Activated naive CD8-positive, alpha-beta T cell treated with anti-CD3 and anti-CD28 coated beads, Interleukin-2, amount 50 U/mL, for 24 hours (primary cell): ENCODE measurements at places on chromosomes 3 and 15.

- H3K4me1 ChIP-seq = peaks cover 50% of the 10 kb centered on the region
- H3K4me3 ChIP-seq = peak overlapping the region; percentile 83
- DNase-seq = peak; percentile 31
- H3K36me3 ChIP-seq = peaks cover 5% of the 10 kb centered on the region
Observed at GRCh38 chr3:141231952-141232823, 563 bp downstream of the PXYLP1 start.

- H3K27me3 ChIP-seq = no peaks in the 10 kb centered on the region
- H3K4me3 ChIP-seq = no peak overlapping the region
- H3K4me1 ChIP-seq = no peaks in the 10 kb centered on the region
- H3K27ac ChIP-seq = no peak overlapping the region
- no peaks in the 10 kb centered on the region for H3K36me3 ChIP-seq
Observed at GRCh38 chr15:87747087-87747486, 509.5 kb downstream of the NTRK3 start.

GRCh38 chr3:171458864-171459136 lies 1.4 kb downstream of the TNIK start:
- peak; percentile 6 for DNase-seq
- H3K27ac ChIP-seq = peak overlapping the region; percentile 76
- peak overlapping the region; percentile 95 for H3K4me3 ChIP-seq
- H3K27me3 ChIP-seq = no peaks in the 10 kb centered on the region

- H3K27ac ChIP-seq = peak overlapping the region; percentile 100
- H3K36me3 ChIP-seq = peaks cover 46% of the 10 kb centered on the region
- DNase-seq = no peak
- H3K27me3 ChIP-seq = no peaks in the 10 kb centered on the region
- H3K4me3 ChIP-seq = peak overlapping the region; percentile 99
Observed at GRCh38 chr3:193594946-193595689, 2.1 kb downstream of the OPA1 start.

DNA sequence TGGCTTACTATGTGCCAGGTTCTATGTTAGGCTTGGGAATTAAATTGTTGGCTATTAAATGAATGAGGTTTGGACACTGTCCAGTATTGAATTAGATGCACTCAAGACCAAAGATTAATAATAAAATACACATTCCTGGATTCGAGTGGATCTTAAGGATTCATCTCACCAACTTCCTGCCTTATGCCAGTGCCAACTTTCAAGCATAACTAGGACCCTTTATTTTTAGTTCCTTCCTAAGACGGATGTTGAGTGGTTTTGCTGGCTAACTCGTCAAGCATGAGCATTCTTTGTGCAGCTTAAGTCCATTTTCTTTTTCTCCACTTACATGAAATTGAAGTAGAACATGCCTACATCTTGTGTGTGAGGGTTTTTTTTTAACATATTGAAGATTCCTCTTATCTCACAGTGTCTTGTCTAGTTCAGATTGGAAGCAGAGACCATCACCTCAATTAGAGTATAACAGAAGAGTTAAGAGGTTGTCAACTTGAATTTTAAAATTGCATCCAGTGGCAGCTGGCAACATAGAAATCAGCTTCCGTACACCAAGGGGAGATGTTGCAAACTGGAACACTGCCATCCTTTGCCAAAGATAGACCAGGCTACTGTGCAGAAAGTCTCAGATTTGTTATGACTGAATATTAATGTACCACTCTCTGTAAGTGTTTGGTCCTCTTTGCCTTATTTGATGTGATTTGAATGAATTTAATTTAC lies 106.3 kb upstream of the BFSP2 start:
- no peaks in the 10 kb centered on the region for H3K27me3 ChIP-seq
- no peak overlapping the region for H3K27ac ChIP-seq
- H3K36me3 ChIP-seq = no peaks in the 10 kb centered on the region
- no peaks in the 10 kb centered on the region for H3K4me1 ChIP-seq
- no peak for DNase-seq
- no peak overlapping the region for H3K4me3 ChIP-seq

DNA sequence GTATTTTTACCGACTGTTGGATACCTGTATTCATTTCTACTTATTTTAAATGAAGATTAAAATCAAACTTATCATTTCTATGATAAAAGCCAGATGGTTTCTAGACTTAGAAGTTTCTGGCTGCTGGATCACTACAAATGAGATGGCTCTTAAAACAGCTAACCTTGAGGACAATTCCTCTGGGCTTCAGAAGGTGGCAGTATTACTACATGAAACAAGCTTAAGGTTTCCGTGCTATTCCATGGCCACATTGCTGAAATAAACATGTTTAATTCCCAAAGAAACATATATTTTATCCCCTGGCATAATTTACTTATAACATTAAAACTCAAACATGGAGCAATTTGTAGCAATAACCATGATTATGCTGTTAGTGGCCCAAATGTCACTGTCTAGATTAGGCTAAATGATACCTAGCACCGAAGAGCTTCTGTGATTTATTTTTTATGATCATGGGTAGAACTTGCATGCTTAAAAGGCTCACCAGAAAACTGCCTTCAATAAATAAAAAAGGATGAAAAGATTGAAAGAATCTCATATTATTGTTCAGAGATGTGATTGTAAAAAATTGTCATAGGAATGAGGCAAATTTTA lies 204.0 kb upstream of the NANOGP8 start:
- no peak overlapping the region for H3K4me3 ChIP-seq
- no peaks in the 10 kb centered on the region for H3K4me1 ChIP-seq
- no peak overlapping the region for H3K27ac ChIP-seq
- no peak for DNase-seq
- no peaks in the 10 kb centered on the region for H3K27me3 ChIP-seq

DNA sequence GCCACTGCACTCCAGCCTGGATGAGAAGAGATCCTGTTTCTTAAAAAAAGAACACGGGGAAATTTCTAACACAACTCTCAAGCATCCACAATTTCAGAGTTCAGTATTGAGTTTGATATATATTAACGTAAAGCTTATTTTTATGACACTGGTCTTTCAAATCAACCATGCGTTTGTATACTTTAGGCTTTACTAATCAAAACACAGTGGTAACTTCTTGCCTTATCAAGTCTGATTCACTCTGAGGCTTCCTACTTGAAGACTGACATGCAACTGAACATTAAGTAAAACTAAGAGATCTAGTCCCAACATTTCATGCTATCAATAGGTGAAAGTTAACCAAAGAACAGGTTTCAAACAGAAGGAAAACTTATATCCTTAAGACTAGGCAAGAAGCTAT lies 46.7 kb downstream of the PRTG start:
- DNase-seq = no peak
- no peak overlapping the region for H3K4me3 ChIP-seq
- no peaks in the 10 kb centered on the region for H3K4me1 ChIP-seq
- H3K27me3 ChIP-seq = peaks cover 6% of the 10 kb centered on the region

- no peak overlapping the region for H3K27ac ChIP-seq
- H3K36me3 ChIP-seq = no peaks in the 10 kb centered on the region
- H3K27me3 ChIP-seq = no peaks in the 10 kb centered on the region
- no peak for DNase-seq
Observed at GRCh38 chr3:175224051-175224450, 364.9 kb downstream of the NAALADL2 start.

- peaks cover 82% of the 10 kb centered on the region for H3K27me3 ChIP-seq
- H3K4me1 ChIP-seq = peaks cover 26% of the 10 kb centered on the region
- peak overlapping the region; percentile 67 for H3K27ac ChIP-seq
- H3K36me3 ChIP-seq = peaks cover 4% of the 10 kb centered on the region
Observed at GRCh38 chr3:138944929-138945708, 1.8 kb downstream of the FOXL2 start.

DNA sequence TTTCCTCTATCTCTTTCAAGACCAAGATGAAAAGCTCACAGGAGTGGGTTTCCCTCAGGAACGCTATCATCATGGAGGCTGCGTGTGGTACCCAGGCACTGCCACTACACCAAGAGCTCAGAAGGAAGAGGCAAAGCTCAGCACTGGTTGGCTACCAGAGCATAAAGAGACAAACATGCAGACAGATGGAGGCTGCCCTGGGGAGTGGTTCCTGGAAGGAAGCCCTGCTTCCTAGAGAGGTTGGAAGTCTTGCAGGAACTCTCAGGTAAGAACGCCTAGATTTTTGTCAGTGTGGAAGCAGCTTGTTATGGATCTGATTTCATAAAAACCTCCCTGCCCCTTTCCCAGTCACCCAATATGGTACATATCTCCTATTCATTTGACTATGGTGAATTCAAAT lies 49.9 kb upstream of the ADCY5 start:
- no peaks in the 10 kb centered on the region for H3K4me1 ChIP-seq
- H3K4me3 ChIP-seq = no peak overlapping the region
- H3K27ac ChIP-seq = no peak overlapping the region
- no peak for DNase-seq

DNA sequence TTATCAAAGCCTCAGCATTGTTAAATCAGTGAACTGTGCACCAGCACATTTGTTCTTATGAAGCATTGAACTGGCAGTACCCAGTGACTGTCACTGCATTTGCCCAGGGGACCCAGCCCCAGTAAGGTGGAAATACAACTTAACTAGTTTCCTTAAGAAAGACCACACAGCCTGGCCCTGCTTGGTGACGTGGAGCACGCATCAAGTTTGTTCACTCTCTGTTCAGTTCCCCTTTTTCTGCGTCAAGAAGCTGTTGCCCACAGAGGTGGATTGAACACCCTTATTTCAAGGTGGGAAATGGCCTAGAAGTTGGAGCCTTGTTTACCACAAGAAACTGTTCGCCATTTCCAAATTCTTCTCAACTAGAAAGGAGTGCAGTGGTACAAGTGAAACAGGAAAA lies 69.9 kb upstream of the AGBL1 start:
- peaks cover 4% of the 10 kb centered on the region for H3K27me3 ChIP-seq
- no peaks in the 10 kb centered on the region for H3K4me1 ChIP-seq
- no peak for DNase-seq
- H3K4me3 ChIP-seq = no peak overlapping the region
- no peak overlapping the region for H3K27ac ChIP-seq

DNA sequence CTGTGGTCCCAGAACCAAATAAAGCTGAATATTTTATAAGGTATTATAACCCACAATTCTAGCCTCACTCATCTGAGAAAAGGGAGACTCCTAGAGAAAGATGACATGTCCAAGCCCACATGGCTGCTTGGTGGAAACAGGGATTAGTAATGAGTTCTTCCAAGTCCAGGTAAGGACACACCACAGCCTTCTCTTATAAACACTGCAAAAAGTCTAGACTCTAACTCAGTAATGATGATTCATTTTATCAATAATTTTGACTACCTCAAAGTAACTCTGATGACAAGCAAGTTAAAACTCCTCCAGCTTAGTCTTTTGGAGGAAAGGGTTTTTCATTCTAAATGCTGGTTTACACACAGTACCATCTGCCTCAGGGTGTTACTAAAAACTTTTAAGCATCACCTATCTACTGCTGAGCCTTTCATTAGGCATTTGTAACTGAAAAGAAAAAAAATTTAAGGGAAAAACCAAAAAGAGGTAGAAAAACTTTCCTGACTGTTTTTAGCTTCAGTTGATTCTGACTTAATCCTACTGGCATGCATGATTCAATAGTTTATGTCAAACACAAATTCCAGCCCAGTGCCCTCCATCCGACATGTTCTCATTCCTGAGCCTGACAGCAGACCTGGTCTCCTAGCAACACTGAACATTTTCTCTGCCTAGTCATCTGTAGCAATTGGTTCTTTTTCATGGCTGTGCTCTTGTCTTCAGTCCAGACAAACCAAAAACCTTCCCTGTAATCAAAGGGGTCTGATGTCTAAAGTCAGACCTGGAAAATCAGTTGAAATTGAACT lies 43.9 kb downstream of the P3H2 start:
- no peak overlapping the region for H3K4me3 ChIP-seq
- no peak for DNase-seq
- no peaks in the 10 kb centered on the region for H3K4me1 ChIP-seq
- no peak overlapping the region for H3K27ac ChIP-seq

GRCh38 chr3:124574012-124574411 lies 156.2 kb upstream of the UMPS start:
- no peaks in the 10 kb centered on the region for H3K27me3 ChIP-seq
- H3K4me3 ChIP-seq = no peak overlapping the region
- H3K4me1 ChIP-seq = peaks cover 4% of the 10 kb centered on the region
- no peak for DNase-seq
